ENCODE measurements at places on chromosomes 5 and 9.

DNA sequence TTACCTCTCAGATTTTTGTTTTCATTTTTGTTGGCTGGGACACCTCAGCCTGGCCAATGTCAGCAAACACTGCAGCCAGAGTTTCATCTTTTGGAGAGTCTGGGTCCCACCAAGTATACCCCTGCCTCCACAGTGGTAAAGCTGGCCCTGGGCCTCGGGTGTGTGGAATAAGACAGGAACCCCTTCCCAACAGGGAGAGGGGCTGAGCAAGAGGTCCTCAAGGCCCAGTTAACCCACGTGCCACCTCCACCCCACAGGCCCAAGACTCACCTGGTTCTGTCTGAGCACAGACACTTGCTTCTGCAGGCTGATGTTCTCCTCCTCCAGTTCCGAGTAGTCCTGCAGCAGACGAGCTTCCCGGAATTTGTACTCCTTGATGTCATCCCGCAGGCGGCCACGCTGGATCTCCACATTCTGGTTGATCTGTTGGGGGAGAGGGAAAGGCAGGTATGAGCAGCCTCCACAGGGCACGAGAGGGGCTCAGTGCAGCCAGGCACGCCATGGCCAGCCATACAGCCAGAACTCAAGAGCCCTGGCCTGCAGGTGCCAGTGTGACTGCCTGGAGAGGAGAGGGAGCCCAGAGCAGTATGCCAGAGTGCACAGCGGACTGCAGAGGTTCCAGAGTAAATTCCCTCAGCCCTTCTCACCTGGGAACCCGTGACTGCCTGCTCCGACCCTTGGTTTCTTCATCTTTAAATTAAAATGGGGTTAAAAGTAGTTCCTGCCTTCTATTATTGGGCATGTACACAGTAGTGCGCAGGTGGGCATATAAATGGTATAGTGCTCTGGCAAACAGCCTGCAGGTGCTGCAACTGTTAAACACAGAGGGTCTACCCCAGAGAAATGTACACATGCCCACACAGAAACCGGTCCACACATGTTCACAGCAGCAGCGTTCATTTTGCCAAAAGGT is 42.0 kb downstream of the BICD2 start:
- no peak for DNase-seq

GRCh38 chr5:14699807-14700400 is 35.4 kb downstream of the OTULIN start:
- DNase-seq = no peak

DNA sequence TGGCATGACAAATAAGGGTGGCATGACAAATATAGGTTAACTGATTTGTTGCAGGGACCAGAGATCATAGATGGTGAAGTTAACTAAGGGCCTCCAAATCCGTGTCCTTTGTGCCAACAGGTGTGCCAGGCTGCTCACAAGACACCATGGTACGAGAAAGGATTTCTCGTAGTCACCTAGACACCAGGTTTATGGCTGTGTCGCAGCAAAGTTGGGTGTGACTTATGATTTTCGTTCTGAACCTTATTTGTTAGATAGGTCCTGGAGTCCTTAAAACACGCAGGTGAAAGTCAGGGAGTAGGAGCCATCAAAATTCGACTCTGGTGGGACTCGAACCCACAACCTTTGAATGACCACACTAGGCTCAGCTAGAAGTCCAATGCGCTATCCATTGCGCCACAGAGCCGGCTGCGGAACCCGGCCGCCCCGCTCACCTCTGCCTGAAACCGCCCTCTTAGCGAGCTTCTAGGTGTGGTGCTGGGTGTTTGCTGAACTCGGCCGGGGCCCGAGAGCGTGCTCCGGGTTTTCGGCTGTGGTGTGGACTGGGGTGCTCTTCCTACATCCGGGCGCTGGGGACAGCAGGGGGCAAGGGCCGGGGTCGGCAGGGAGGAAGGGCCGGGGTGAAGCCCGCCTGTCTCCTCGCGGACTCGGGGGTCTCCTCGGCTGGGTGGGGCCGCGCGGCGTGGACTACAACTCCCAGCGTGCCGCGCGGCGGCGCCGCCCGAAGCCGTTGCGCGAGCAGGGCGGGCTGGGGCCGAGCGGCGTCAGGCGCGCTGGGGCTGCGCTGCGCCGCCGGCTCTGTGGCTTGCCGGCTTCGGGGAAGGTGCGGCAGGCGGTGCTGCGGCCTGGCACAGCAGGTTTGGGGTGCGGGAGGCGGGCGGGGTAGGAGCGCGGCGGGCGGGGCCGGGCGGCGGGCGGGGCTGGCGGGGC is at the start of gene SLC27A4:
Gene SLC27A4 (plus strand): TSS at position 767 of the 930 bp plus-strand sequence. CDS start 2,606 bp downstream, outside the sequence.
- peak; percentile 86 for DNase-seq

DNA sequence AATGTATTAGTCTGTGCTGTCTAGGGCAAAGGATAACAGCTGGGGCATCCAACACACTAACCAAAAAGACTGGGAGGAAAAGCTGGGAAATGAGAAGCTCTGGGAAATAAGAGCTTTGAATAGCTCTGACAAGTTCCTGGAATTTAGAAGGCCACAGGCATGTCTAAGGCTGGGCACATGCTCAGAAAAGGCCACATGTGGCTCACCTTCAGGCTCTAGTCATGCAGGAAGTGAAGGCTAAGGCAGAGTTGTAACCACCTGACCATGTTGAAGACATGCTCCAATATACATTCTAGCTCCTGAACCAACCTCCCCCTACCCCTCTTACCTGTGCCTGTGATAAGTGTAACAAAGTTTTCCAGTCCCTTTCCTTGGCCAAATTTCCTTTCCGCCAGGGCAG is 31.7 kb downstream of the CLTA start:
- DNase-seq = no peak

- DNase-seq = no peak
Observed at GRCh38 chr9:113896713-113897112, 20.6 kb downstream of the ZNF618 start.

DNA sequence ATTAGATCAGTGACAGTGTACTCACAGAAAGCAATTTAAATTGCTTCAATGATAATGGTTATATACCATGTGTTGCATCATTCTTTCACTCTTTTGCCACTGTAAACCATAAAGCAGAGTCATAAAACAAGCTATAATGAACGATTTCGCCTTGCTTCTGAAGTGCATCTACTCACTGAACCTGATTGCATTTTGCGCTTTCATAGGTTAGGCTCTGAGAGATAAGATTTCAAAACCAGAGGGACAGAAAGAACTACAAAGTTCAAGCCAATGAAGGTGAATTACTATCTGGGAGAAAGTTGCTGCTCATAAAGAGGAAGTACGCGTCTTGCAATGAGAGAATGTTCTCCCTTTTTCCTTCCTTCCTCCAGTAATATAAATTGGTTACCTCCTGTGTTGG is 412.7 kb downstream of the CETN3 start:
- DNase-seq = no peak

GRCh38 chr9:77789891-77790290 is 141.8 kb upstream of the GNA14 start:
- no peak for DNase-seq

- no peak for DNase-seq
Observed at GRCh38 chr5:142507531-142508372, 178.1 kb downstream of the FGF1 start.

- no peak for DNase-seq
Observed at GRCh38 chr5:6135977-6136376, 242.4 kb downstream of the MED10 start.

GRCh38 chr9:124262649-124262972 is 4.9 kb downstream of the NEK6 start:
- no peak for DNase-seq

DNA sequence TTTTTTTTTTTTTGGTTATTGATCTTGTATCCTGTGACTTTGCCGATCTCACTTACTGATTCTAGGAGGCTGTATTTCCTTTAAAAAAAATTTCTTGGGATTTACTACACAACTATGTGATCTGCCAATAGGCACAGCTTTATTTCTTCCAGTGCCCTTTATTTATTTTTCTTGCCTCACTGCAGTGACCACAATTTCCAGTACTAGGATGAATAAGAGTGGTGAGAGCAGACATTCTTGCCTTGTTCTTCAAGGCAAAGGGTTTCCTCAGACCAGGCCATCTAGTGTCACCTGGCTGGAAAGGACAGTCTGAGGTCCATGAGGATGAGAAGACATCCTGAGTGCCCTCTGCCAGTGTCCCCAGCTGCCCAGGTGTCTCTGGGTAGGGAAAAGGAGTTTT is 265.4 kb downstream of the SPOCK1 start:
- no peak for DNase-seq

DNA sequence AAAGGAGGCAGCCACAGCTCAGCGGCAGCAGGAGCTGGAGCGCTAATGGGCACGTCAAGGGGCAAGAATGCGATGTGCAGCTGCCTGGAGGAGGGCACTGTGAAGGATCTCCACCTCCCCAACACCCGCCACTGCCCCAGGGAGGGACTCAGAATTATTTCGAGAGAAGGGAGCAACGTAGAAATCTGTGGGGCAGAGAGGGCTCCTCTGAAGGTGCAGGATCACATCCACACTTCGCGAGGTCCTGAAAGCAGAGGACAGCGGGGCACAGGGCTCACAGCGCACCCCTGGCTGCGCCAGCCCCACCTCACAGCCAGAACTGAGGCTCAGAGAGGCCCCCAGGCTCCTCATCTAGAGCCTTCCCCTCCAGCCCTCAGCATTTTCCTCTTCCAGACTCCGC is 7.9 kb downstream of the COL23A1 start:
- DNase-seq = no peak

GRCh38 chr5:92309336-92309991 is 926.3 kb upstream of the ARRDC3 start:
- no peak for DNase-seq

DNA sequence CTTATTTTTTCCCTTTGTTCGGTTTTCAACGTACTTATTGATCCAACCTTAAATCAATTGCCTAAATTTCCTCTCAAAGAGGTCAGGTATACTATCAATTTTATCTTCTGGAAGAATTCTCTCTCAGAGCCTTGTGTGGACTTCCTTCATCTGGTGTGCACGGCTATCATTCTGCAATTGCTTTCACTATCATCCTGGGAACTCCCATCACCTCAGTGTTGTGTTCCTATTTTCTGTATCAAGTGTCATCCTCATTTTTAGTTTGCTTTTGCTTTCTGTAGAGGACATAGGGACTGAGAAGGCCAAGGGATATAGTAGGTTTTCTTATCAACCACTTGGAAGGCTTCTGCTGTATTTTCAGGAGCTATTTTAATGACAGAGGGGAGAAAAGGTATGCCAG is 11.3 kb downstream of the STOM start:
- DNase-seq = peak; percentile 43

- peak; percentile 88 for DNase-seq
Observed at GRCh38 chr5:170267431-170268152, 30.0 kb downstream of the LCP2 start.

DNA sequence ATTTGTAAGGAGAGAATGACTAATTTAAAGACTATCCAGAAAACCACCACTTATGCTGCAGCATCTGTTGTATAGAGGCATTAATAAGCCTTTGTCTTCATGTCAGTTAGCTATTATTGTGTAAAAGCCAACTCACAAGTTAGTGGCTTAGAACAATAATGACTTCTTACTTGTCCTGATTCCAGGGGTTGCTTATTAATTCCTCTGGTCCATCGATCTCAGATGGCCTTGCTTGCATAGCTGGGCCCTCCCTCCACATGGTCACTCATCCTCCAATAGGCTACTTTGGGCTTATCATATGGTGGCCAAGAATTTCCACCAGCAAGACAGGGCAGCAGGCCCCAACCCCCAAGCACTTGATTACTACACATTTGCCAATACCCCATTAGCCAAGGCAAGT is 44.5 kb upstream of the STK32A start:
- DNase-seq = no peak
